Heart right ventricle (tissue), 16 donors: ENCODE measurements at places on chromosomes 7 and 10. TPM values are rescaled to one million over a fixed set of nuclear protein-coding genes. Genes with fewer than 3 reads are reported as not detected.

- DNase-seq, result no peak
Observed at GRCh38 chr10:101123815-101124617, 7.1 kb upstream of the TLX1 start.

GRCh38 chr10:97043563-97043855 lies 142.2 kb downstream of the SLIT1 start:
- DNase-seq, result no peak

RABGEF1 gene
- 7.2 TPM for polyA plus RNA-seq

DNA sequence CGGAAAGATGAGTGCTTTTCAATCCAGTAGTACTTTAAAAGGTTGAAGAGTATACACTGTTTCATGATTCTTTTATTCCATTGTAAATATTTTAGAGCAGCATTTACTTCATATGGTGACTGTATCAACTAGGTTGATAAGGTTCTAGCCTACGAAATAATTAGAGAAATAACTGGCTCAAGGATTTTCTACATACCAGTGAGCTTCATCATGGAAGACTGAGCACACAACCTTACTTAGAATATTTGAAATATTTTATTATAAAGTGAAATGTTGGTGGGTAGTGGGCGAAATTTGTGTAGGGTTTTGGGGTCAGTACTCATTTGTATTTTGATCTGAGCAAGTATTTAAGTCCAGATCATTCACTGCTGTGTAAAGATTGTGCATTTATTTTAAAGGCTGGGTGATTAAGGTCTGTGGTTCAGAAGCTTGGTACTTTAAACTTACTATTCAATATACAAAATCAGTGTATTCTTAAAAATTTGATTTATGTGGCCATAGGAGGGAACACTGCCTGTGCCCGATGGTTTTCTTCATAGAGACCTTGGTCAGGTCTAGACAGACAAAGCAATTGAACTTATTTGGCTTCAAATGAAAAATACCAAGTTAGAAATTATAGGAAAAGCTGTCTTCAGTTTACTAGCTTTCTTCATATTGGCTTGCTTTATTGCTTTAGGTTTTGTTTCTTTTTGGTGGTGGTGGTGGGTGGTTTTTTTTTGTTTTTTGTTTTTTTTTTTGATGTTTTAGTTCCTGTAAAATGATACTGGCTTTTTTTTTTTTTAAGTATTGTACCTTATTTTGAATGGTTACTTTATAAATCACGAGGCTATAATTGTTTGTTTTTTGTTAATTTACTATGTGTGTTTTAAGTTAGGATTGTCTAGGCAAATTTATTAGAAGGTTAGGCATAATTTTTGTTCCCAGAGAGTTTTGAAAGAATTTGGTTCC lies 3.0 kb downstream of the KMT2E start:
- no peak for DNase-seq

DNA sequence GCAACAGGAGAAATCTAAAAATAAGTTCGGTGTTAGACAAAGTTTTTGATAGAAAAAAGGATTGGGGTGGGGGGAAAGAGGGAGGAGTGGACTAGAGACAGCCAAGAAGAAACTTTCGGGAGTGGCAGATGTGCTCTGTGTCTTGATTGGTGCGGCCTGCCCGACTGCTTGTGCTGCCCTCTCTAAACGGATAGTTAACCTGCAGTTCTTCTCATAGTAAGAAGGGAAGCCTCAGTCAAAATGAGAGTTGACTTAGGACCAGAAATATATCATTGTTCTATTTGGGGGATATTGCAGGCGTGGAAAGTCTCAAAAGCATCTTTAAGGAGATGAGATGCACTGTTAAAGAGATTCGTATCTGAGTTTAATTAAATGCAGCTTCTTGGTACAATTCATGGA lies 39.3 kb downstream of the UBE3C start:
- no peak for DNase-seq

CCDC136 gene
- 13.5 TPM for polyA plus RNA-seq

GRCh38 chr7:98976396-98977185 lies 98.3 kb downstream of the TRRAP start:
- no peak for DNase-seq

DNA sequence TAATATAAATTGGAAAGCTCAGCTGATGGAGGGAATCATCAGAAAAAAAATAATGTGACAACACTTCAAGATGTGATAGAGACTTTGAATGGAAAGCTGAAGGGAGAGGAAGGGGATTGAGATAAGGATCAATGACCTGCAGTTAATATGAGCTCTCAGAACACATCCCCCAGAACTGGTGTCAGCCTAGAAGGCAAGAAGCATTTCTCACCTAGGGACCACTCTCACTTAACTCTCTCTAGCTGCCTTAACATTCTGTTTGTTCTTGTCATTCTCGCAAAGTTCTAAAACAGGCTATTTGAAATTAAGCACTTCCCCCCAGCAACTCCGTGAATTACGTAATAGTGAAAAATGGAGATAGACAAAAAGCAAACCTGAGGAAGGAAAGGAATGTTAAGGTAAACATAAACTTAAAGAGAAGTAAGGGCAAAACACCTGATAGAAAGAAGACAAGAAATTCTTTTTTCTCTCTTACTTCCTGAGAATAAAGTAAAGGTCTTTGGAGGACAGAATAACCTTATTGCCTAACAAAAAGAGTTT lies 1.2 kb upstream of the MPP7 start:
- no peak for DNase-seq

DNA sequence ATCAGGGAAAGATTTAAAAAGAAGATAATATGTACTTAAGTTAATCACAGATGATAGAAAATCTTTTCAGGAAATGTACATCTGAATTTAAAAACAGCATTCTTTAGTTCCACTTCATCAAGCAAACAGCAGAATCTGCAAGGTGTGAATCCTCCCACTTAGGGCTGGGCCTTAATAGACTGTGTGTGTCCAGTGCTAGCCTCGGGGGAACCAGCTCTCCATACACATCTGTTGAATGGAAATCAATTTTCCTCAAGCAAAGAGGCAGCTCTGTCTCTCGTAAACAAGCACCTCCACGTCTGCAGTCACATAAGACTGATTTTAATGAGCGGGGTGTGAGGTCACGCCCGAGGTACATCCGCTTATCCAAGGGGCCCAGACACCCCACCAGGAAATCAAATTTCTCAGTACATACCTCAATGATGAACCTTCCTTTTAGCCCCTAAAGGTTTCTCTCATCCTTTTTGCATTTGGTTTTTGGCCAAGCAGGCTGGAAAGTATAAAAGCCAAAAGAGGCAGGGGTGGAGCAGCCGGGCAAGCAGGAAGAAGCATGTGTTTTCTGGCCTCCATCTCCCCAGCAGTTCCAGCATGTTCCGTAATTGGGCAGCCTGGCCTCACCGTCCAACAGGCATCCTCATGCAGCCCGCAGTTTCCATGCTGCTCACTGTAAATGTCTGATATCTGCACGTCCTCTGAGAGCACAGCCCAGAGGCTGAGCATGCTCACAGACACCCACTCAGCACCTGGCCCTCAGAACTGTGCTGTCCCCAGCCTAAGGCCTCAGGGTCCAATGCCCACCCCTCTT lies 131.3 kb downstream of the GLI3 start:
- DNase-seq, result no peak

GRCh38 chr10:130928306-130928705 lies 383.2 kb downstream of the TCERG1L start:
- DNase-seq, result no peak

GRCh38 chr7:101814081-101814990 lies 3.1 kb upstream of the CUX1 start:
- peak; percentile 67 for DNase-seq

- peak; percentile 72 for DNase-seq
Observed at GRCh38 chr7:138981332-138982203, at the start of gene KIAA1549. Gene KIAA1549 (minus strand): TSS chr7:138981389. CDS start chr7:138981269, 120 bp downstream.

- peak; percentile 76 for DNase-seq
Observed at GRCh38 chr10:122054048-122055025, 65.4 kb downstream of the TACC2 start.

- peak; percentile 87 for DNase-seq
Observed at GRCh38 chr10:103820101-103821062, 35.0 kb downstream of the SH3PXD2A start.

DNA sequence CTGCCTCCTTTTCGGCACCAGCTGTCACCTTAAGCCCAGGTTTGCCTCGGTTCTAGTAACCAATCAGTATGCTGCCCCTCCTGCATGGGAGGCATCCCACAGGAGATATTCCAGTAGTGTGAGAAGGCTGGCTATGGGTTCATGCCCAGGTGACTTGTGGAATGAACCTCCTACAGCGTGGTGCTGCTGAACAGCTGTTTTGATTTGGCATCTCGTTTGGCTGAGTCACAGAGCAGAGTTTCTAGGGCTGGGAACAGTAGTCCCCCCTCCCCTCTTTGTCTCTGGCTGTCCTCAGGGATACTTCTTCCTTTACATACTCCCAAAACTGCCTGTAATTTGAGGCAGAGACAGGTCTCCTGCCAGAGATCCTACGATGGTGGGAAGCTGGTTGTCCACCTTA lies 16.1 kb downstream of the R3HCC1L start:
- no peak for DNase-seq

DNA sequence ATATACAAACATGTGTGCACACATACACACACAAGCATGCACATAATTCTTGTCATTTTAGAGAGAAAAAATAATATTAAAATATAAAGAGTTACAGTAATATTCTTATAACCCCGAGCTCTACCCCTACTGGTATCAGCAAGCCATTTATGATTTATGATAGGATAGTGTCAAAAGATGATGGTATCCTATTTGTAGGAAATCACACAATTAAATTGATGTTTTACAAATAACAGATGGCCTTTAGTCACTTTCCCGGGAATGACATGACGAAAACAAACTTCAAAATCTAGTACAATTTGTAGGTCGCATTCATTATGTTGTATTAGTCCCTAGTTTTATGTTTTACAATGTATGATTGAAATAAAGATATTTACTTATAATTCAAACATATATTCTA lies 36.8 kb downstream of the THSD7A start:
- DNase-seq, result no peak

DNA sequence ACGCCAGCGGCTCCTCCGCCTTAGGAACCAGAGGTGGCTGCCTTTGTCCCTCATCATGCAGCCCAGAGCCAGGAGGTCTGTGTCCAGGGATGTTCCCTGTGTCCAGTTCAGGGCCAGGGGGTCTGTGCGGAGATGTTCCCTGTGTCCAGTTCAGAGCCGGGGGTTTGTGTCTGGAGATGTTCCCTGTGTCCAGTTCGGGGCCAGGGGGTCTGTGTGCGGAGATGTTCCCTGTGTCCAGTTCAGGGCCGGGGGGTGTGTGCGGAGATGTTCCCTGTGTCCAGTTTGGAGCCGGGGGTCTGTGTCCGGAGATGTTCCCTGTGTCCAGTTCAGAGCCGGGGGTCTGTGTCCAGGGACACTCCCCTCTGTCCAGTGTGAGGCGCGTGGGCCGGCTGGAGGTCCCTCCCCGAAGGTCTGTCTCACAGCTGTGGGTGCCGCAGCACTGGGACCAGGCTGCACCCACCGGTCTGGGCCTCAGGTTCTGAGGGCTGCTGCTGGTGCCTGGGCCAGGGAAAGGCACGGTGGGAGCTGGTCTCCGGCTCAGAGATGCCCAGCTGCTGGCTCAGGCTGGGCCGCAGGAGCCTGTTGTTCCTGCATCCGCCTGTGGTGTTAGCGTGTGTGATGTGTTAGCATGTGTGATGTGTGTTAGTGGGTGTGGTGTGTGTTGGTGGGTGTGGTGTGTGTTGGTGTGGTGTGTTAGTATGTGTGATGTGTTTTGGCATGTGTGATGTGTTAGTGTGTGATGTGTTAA lies 67.9 kb upstream of the CFAP46 start:
- DNase-seq, result no peak

CYP3A5 gene
- not detected for polyA plus RNA-seq

- no peak for DNase-seq
Observed at GRCh38 chr10:33612116-33612515, 277.6 kb upstream of the NRP1 start.

HOXA7 gene
- 0.04 TPM for polyA plus RNA-seq

ANK3 gene
- polyA plus RNA-seq, result 49.1 TPM

DNA sequence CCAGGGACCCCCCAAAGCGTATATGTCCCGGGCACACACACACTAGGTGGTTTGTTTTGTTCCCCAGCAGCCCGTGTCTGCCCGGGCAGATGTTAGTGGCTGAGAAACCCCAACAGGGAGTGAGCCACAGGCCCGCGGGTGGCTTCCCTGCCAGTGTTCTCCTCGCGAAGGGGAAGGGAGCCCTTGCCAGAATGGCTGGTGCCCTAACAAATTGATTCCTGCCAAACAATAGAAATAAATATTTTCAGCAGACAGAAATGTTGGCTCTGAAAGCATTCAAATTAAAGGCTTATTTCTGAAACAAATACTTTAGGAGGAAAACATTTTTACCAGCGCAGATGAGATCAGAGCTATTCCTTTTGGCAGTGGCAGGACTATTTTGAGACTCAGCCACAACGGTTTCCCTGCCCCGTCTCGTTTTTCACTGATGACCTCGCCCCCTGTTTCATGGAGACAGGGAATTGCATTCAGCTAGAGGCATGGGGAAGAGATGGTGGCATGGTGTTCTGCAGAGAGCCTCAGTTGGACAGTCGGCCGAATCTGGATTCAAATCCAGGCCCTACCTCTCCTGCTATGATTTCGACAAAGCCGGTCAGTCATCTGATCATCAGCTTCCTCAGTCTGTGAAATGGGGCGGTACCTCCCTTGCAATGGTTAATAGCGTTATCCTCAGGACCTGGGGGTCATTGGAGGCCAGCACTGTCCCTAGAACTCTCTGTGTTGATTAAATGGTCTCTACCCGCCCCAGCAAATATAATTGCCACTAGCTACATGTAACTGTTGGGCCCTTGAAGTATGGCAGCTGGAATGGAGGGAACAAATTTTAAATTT lies 84.5 kb downstream of the CUX1 start:
- no peak for DNase-seq

CYP3A7 gene
- not detected for polyA plus RNA-seq

GIMAP2 gene
- polyA plus RNA-seq, result 5.3 TPM

- no peak for DNase-seq
Observed at GRCh38 chr10:42638821-42639270, 476 bp upstream of the ZNF33B start.

LARP4B gene
- 10.6 TPM for polyA plus RNA-seq

DNA sequence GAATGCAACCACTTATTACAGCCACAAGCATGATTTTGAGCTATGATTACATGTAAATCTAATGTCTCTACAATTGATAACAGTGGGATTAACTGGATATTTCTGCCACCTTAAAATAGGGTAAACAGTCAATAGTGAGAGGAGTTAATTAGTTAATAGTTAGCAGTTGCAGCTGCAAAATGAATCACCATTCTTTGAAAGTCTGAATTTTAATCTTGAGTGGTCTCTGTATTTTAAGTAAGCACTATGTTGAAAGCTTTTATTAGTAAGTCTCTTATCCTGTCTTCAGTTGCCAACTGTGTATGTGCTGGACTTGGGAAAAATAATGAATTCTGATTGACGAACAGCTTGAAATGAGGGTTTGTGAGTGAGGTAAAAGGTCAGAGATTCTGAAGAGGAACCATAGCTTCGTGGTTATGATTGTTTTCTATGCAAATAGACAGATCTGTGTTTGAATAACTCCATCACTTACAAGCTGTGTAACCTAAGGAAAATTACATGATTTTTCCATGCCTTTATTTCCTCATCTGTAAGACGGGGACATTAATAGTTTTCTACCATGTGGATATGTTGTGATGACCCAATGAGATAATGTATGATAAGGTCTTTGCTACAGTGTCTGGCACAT lies 75.2 kb downstream of the RNLS start:
- DNase-seq, result no peak

PROSER2 gene
- polyA plus RNA-seq, result 0.80 TPM

- DNase-seq, result no peak
Observed at GRCh38 chr10:49212076-49212475, 23.9 kb upstream of the TMEM273 start.

GRCh38 chr10:87054373-87055295 lies 34.5 kb downstream of the FAM25A start:
- DNase-seq, result no peak

GRCh38 chr10:119159332-119159731 lies 6.2 kb downstream of the SFXN4 start:
- DNase-seq, result no peak
